Activated CD4-positive, alpha-beta memory T cell treated with anti-CD3 and anti-CD28 coated beads for 36 hours (primary cell): ENCODE measurements at places on chromosomes 5 and 9.

DNA sequence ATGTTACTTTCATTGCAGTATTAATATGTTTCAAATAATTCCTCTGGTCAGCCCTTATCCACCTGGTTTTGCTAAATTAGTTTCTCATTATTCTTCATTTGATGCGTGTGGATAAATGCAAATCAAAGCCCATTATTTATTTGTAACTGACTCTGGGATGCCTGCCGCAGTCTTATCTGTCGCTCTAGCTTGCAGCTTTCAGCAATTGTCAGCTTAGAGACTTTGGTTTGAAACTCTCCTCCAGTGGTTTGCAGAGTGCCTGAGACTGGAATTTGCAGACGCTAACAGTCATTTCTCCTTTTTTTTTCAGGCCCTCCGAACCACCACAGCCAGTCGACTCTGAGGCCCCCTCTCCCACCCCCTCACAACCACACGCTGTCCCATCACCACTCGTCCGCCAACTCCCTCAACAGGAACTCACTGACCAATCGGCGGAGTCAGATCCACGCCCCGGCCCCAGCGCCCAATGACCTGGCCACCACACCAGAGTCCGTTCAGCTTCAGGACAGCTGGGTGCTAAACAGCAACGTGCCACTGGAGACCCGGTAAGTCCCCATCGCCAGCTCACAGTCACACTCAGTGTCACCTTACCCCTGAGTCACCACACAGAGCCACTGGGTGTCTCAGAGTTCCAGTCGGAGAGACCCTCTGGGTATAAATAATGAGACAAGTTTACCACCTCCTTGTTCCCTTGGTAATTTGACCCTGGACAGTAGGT lies 339.0 kb upstream of the WWC1 start:
- no peak for DNase-seq

DNA sequence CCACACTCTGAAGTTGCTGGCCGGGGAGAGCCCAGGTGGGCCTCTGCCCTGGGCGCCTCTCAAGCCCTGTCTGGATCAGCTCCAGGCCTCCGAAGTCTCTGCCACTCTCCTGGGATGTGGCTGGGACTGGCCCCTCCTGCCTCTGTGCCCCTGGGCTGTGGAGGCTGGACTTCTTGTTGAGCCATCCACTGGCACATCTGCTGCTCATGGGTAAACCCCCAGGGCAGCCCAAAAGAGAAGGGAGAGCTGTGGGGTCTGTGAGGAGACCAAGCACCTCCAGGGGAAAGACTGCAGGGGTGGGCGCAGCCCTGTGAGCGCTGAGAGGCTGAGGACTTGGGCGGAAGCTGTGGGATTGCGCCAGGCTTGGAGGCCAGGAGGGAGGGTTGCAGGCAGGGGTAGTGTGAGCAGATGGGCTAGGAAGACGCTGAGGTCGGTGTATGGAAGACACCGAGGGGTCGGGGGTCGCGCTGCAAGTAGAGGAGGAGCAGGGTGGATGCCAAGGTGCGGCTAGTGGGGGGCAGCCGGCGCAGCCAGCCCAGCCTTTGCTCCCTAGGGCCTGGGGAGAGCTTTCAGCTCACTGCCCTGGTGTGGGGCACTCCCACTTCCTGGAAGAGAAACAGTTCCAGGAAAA lies 118.1 kb downstream of the WNK2 start:
- DNase-seq, result peak; percentile 7

DNA sequence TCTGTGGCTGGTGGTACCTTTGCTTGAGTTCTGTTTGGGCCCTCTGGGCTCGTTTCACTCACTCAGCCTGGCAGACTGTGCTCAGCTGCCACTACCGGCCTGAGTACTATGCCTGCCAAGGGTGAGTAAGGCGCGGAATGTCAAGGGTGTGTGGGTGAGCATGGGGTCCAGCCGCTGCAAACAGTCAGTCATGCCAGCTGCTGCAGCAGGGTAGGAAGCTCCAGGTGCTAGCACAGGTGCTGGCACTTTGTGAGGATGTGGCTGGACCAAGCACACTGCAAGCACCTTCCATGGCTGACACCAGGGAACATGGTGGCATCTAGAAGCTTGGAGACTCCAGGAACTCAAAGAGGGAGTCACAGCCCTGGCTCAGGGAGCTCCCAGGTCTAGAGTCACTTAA lies 368.6 kb upstream of the ACO1 start:
- no peak for DNase-seq

- no peak for DNase-seq
Measured at GRCh38 chr5:65803699-65804391, 81.8 kb downstream of the NLN start.

GRCh38 chr5:61202213-61202612 lies 39.9 kb upstream of the SMIM15 start:
- no peak for DNase-seq

DNA sequence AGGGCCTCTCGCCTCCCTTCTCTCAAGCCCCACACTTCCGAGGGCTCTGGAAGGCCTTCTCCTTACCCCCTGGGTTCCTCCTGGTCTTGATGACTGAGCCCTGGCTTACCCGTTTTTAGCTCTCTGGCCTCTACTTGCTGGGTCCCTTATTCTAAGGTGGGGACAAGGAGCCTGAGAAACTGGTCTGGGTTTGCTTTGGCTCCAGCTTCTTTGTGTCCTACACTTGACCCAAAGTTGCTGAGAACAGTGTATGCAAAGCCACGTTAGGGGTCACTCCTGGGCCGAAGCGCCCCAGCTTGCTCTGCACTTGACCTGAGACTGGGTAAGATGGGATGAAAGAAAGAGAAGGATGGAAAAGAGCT lies 788 bp downstream of the ZNF346 start:
- peak; percentile 29 for DNase-seq
